ENCODE measurements at places on chromosomes 2 and 18.

- no peak overlapping the region for H3K27ac ChIP-seq
- no peak overlapping the region for H3K4me3 ChIP-seq
- no peaks in the 10 kb centered on the region for H3K4me1 ChIP-seq
Measured at GRCh38 chr2:37897511-37897910, 27.6 kb upstream of the RMDN2 start.

GRCh38 chr2:24620936-24621335 lies 129.9 kb downstream of the NCOA1 start:
- no peaks in the 10 kb centered on the region for H3K27me3 ChIP-seq
- H3K4me1 ChIP-seq: no peaks in the 10 kb centered on the region
- H3K36me3 ChIP-seq: no peaks in the 10 kb centered on the region

- H3K4me3 ChIP-seq: no peak overlapping the region
- no peaks in the 10 kb centered on the region for H3K27me3 ChIP-seq
- no peak for DNase-seq
- no peak overlapping the region for H3K27ac ChIP-seq
- no peaks in the 10 kb centered on the region for H3K4me1 ChIP-seq
- H3K36me3 ChIP-seq: no peaks in the 10 kb centered on the region
Measured at GRCh38 chr2:217773539-217773938, 229.3 kb downstream of the TNS1 start.

- no peaks in the 10 kb centered on the region for H3K36me3 ChIP-seq
- H3K4me1 ChIP-seq: no peaks in the 10 kb centered on the region
- no peaks in the 10 kb centered on the region for H3K27me3 ChIP-seq
- H3K4me3 ChIP-seq: no peak overlapping the region
- H3K27ac ChIP-seq: no peak overlapping the region
Measured at GRCh38 chr2:16911746-16912145, 246.1 kb upstream of the CYRIA start.
